ENCODE measurements at places on chromosomes 12 and 14. TPM values are rescaled to one million over a fixed set of nuclear protein-coding genes. Genes with fewer than 3 reads are reported as not detected.

DNA sequence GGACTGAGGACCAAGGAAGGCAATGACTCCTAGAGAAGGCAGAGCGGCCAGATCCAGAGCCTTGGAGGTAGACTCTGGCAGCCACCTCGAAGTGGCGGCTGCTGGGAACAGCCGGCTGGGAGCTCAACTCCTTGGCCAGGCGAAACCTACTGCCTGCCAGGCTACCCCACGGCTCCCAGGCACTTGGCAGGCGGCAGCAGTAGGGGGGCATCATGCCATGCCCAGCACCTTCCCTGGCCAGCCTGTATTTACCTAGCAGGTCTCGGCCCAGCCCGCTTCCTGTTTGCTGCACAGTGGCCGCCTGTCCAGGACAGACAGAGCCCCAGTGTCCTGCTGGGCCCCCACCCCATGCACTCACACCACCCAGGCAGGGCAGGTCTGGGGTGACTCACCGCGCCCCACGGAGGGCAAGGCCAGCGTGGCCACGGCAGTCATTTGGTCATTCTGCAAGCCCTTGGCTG lies 10.2 kb downstream of the TRPV4 start:
- no peak for DNase-seq

GRCh38 chr12:75000120-75000519 lies 209.5 kb downstream of the KCNC2 start:
- DNase-seq, result no peak

- DNase-seq, result no peak
Observed at GRCh38 chr14:75443203-75443969, 15.6 kb downstream of the JDP2 start.

CLEC4A gene
- total RNA-seq, result 1.0 TPM

DNA sequence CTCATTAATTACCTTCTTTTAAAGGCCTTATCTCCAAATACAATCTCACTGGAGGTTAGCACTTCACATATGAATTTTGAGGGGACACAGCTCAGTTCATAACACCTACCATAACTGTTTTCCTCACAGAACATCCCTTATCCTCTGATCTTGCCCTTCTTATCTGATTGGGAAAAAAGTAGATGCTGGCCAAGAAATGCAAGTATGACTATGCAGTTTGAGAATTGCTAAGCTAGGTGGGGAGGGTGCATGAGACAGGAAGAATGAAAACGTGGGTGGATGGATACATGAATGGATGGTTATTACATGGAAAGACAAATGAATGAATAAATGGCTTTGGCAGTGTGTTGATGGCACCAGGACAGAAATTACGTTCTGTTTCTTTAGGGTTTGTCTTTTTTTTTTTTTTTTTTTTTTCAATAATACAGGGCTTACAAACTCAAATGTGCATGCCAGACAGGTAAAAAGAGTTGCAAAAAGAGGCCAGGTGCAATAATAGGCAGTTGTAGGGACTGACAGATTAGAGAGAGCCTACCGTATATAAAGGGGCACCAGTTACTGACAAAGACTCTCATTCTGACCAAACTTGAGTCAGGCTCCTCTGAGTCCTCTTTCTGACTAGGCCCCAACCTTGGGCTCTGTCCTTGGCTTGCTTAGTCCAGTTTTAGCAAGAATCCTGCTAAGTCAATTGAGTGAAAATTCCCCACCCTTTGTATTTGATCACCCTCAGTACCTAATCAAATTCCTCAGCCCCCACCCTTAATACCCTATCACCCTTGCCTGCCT lies 304.9 kb downstream of the ZFP36L1 start:
- DNase-seq, result no peak

SCYL2 gene
- 68.2 TPM for total RNA-seq

DNA sequence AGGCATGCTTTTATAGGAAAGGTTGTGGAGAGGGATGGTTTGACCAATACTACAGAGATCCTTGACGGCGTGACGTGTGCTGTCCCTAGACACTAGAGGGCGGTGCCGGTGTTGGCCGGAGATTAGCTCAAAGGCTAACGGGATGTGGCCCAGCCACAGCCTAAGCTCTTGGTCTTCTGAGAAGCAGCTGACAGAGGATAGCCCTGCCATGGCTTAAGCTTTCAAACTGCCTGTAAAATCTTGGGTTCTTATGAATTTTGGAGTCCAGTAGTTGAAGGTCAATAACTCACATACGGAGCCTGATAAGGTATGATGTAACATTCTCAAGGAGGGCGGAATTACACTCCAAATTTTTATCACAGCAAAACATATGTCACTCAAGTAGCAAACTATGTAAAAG lies 515.7 kb upstream of the ATXN7L3B start:
- DNase-seq, result peak; percentile 43

KRT6A gene
- total RNA-seq, result not detected

- no peak for DNase-seq
Observed at GRCh38 chr14:92568621-92569479, 55.3 kb downstream of the RIN3 start.

MAP3K9 gene
- total RNA-seq, result 27.6 TPM

- no peak for DNase-seq
Observed at GRCh38 chr12:121810234-121810817, 6.5 kb downstream of the SETD1B start.

ABCD2 gene
- not detected for total RNA-seq

GLIPR1 gene
- total RNA-seq, result 0.22 TPM

DNA sequence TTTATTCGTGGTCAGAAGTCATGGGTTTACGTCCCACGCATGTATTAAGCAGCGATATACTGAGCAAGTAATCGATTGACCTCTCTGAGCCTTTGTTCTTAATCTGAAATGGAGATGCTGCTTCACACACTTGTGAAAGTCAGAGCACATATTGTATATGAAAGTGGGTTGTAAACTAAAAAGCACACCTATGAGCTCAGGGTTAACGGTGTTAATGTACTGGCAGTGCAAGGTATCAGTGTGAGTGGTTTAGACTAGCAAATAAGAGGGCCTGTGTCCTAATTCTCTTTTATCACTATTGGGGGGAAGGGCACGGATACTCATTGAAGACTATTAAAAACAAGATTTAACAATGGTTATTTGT lies 676 bp downstream of the MRPL42 start:
- no peak for DNase-seq

DNA sequence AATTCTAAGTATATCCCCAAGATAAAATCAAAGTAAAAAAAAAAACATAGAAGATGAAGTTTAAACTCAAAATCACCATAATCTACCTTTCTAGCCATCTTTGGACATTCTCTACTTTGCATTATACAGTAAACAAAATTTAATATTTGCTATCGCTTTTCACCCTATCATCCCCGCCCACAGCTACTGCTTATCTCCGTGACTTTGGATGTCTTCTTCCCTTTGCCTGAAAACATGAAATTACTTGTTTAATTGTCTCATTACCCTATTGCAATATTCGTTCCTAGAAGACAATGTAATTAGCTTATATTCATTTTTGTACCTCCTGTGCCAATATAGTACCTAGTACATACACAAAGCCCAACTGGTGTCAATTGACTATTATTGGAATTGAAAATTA lies 9.3 kb downstream of the SYNJ2BP start:
- no peak for DNase-seq

LRRC10 gene
- total RNA-seq, result not detected

DNA sequence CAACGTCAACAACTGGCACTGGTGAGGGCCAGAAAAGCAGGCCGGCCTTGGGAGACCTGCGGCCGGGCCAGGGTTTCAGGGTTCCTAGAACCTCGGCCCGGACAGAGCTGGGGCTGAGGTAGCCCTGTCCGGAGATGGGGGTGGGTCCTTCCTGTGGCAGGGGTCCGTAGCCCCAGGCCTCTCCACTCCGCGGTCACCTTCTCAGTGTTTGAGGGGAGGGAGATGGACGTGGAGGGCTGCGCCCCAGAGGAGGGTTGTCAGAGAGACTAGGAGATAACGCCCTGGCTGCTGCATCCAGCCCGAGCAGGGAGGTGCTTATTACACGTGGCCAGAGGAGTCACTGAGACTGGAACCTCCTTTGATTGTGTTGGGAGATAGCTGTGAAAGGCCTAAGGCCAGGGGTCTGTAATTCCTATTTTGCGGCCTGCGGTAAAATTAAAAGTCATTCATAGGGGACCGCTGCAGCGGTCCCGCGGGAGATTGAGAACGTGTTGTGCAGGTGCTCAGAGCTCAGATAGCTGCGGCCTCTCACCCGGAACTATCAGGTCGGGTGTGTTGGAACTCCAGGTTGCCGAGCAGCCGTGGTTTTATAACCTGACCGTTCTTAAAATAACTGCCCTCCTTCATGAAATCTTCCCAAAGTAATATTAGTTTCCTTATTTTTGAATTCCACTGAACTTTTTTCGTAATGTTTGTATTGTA lies 507 bp downstream of the AHSA1 start:
- DNase-seq, result no peak

CBLN3 gene
- total RNA-seq, result 1.9 TPM

DNA sequence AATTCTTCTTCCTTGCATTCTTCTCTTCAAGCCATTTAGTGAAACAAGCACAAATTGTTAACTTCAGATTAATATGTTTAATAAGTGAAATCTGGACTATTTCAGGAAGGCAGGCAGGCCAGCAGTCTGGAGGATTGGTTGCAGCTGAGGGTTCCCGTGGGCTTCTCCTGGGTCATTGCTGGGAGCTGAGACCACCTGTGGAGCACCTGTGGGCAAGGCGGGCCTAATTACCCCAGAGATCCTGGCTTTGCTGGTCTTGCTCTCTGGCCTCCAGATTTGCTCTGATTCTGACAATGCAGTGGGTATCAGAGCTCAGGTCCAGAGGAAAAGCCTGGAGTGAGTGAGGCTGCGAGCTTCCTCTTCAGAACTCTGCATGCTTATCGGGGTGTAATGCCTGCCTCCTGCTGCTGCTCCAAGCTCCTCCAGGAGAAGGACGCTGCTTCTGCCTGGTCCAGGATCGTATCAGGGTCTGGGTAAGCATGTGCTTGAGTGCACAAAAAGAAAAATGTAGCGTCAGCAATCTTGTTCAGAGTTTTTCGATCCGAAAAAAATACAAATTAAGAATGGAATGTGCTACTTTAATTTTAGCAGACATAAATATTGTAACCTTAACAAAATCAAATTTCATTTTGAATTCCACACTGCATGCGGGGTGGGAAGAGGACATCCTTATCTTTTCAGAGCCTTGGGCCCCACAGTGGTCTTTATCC lies 93.8 kb downstream of the TMEM30B start:
- no peak for DNase-seq

DNA sequence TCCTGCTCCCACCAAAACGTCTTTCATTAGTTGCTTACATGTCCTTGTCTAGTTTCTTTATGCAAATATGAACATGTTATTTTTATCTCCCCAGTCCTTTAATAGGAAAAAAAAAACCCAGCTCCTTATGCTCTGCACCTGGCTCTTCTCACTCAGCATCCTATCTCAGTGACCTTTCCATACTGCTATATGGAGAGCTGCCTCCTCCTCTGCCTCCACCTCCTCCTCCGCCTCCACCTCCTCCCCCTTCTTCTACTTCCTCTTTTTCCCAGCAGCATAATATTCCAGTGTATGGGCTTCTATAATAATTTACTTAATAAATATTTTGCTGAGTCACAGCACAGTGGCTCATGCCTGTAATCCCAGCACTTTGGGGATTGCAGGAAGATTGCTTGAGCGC lies 31.5 kb downstream of the ABCB9 start:
- DNase-seq, result no peak

- DNase-seq, result no peak
Observed at GRCh38 chr14:23645812-23646647, 9.9 kb downstream of the DHRS2 start.

DNA sequence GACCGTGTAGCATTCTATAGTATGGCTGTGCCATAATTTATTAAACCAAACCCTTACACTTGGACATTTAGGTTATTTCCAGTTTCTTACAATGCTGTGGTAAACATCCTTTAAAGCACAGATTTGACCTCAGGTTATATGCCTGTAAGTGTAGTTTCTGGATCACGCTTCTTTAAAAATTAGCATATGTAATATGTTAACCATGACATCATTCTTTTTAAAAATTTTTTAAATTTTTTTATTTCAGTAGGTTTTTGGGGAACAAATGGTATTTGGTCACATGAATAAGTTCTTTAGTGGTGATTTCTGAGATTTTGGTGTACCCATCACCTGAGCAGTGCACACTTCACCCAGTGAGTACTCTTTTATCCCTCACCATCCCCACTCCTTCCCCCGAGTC lies 18.3 kb downstream of the SAMD4A start:
- no peak for DNase-seq

GRCh38 chr12:54394281-54394719 lies 9.8 kb upstream of the ZNF385A start:
- no peak for DNase-seq

- DNase-seq, result no peak
Observed at GRCh38 chr12:31206038-31206670, 119.8 kb downstream of the SINHCAF start.

DNA sequence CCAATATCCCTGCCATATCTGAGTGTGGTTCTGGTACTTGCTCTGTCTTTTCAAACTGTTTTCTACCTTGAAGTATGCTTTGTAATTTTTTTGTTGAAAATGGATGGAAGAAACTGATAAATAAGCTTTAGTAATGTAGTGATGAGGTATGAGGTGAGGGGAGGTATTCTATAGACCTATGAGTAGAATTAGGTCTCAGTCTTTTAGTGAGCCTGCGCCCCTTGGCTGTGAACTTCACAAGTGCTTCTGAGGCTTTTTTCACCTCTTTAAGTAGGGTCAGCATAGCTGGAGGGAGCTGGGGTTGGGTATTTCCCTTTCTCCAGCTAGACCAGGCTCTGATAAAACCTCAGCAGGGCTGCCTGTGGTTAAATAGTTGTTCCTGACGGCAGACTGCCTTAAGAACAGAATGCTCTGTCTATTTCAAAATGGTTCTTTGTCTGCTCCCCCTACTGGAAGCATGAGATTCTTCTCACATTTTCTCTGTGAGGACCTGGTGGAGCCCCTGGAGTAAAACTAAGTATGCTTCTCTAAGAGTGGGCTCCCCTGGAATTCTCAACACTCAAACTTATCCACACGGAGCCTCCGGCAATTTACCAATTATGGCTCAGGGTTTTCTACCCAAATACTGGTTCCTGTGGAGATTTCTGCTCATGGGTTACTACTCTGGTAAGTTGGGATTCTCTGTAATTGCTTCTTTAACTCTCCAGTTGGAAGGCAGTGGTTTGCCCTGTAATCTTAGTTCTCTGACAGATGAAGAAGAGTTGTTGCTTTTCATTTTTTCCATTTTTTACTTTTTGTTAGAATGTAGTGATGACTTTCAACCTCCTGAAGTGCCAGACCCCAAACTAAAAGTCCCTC lies 13.1 kb downstream of the KRT5 start:
- no peak for DNase-seq

All from progenitor cell of endocrine pancreas (in vitro differentiated cells).